Mesothelial cell of epicardium (in vitro differentiated cells): ENCODE measurements at places on chromosomes 4 and X. TPM values are rescaled to one million over a fixed set of nuclear protein-coding genes. Genes with fewer than 3 reads are reported as not detected.

GRCh38 chr4:171582961-171583581 lies 230.1 kb upstream of the GALNTL6 start:
- no peak for DNase-seq

DNA sequence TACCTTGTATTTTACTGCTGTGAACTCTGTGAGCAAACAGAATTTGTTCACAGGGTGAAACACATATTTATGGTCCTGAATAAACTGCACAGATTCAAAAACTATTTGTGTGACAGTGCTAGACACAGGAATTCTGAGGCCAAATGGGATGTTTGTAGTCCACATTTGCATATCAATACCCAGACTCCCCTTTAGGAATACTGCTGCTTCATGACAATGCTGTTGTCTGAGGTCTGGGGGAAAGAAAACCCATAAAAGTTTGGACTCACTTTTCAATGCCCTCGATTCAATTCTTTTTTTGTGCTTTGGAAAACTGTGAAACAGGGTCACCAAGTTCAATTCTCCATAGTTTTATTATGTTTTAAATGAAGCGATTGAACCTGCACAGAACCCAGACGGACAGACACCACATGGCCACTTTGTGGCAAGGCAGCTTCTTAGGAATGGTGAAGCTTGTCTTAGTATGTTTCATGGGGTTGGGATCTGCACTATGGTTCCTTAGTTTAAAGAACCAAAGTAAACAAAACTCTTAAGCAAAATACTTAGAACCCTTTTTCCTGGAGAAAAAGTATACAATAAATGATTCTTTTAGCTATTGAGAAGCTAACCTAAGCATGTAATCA lies 92.3 kb upstream of the MAD2L1 start:
- DNase-seq = no peak

DNA sequence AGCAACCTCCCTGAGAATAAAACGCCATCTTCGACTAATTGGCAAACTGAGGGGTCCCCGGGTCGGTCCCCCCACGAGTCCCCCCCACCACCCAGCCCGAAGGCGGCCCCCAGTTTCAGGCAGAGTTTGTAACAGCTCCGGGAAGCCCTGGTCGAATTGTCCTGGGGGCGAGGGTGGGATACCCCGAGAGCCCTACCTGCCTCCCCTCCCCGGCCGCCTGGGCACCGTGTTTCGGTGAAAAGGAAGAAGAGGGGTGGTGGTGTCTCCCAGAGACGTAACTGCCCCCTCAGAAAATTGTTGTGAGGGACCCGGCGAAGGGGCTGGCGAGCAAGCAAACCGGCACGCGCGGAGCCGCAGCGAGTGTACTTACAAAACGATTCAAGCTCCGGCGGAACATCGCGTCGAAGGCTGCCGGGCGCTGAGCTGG lies 1.2 kb downstream of the ATP11C start:
- DNase-seq = no peak

GRCh38 chrX:105331244-105331643 lies 110.8 kb upstream of the TEX13A start:
- no peak for DNase-seq

- DNase-seq = no peak
These were observed 18.2 kb downstream of the PRDM8 start for GRCh38 chr4:80215449-80216052.

GRCh38 chr4:76630741-76631140 lies 195.7 kb downstream of the SHROOM3 start:
- no peak for DNase-seq

DNA sequence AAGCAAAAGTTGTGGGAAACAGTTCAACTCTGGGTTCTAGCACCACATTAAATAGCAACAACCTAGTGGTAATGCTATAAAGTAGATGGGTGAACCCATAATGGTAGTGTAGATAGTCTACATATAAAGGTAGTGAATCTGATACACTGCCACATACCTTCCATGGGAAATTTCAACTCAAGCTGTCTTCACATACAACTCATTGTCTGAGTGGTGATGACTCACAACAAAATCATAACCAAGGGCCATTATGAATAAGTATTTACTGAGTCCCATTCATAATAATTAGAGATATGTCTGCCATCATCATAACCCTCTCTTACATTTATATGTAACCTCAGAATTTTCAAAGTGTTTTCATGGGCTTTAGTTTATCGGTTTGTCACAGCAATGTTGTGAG lies 34.8 kb downstream of the EGF start:
- DNase-seq = no peak

GDPD2 gene
- 0.29 to 0.36 TPM (median 0.31 TPM) in 3 replicates for total RNA-seq

UGT2B10 gene
- not detected in 3 replicates for total RNA-seq

CLDN2 gene
- not detected in 3 replicates for total RNA-seq

GPR119 gene
- total RNA-seq = not detected in 3 replicates

TACC3 gene
- 38.9 to 45.3 TPM (median 44.4 TPM) in 3 replicates for total RNA-seq

USP27X gene
- total RNA-seq = 16.6 to 17.2 TPM (median 16.7 TPM) in 3 replicates

PRRG3 gene
- 1.9 to 2.5 TPM (median 2.3 TPM) in 3 replicates for total RNA-seq

C1GALT1C1 gene
- total RNA-seq = 12.7 to 12.9 TPM (median 12.8 TPM) in 3 replicates

NMU gene
- 1.7 to 2.2 TPM (median 1.9 TPM) in 3 replicates for total RNA-seq

TMPRSS11D gene
- not detected in 3 replicates for total RNA-seq
